Stimulated activated naive CD4-positive, alpha-beta T cell (primary cell): ENCODE measurements at places on chromosomes 2 and 18.

DNA sequence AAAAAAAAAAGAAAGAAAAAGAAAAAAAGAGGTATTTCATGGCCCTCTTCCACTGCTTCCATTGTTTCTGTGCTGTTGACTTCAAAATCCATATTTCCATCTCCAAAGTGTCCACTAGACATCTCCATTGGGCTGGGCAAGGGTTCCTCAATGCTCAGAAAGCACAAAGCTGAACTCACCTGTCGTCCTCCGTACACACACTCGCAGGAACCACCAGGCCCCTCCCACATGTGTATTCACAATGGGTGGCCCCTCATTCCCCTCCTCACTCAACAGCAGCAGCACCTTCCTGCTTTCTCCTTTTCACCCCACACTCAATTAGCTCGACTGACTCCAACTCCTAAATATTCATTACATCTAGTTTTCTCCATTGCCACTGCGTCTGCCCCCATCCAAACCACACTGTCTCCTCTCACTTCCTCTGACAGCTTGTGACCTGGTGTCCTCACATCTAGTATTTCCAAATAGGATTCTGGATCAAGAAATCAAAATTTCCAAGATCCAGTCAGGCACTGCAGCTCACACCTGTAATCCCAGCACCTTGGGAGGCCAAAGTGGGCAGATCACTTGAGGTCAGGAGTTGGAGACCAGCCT lies 25.2 kb downstream of the OSBPL1A start:
- no peak for DNase-seq

DNA sequence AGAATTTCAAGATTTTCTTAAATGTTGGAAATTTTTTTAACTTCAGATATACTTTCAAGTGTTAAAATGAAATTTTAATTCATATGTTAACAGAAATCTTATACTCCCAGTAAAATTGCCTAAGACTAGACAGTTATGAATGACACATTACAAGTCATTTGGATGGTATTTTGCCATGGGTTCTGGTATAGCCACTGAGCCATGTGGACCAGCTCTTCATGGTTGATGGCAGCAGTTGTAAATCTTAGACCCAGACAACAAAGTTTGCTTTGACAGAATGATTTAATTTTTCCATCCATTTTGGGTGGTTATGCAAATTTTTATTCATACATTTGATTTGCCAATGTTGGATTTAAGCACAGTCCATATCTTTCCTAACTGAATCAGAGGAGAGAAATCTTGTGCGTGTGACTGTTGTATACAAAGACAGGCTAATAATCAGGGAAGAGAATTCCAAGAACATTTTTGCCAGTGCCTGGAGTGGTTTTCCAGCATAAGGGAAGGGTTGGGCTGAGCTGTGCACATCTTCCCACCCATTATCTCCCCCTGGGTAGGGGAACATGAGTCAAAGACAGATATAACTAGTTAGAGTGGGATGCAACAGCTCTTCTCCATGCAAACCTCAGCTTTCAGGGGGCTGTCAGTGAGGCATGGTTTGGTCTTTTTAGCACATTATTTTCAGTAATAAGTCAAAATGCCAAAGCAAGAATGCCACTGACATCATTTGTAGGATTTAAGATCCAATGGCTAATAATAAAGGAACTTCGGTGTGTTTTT lies 28.1 kb upstream of the INPP4A start:
- DNase-seq = no peak

- DNase-seq = no peak
These were observed 2.5 kb downstream of the PXDN start for GRCh38 chr2:1741851-1742250.

DNA sequence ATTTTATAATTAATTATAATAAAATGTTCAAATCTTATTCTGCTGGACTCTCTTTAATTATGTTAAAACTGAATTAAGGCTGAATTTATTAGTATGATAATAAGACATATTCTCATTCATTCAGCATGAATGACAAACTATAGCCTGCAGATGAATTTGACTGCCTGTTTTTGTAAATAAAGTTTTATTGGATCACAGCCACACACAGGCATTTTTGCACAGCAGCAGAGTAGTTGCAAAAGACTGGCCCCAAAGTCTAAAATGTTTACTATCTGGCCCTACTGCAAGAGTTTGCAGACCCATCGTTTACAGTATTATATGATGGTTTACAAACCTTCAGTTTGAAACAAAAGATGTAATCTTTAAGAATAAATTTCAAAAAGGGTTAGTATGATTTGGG lies 58.6 kb downstream of the RMDN2 start:
- DNase-seq = no peak

GRCh38 chr18:10225300-10225699 lies 229.1 kb upstream of the APCDD1 start:
- DNase-seq = no peak

DNA sequence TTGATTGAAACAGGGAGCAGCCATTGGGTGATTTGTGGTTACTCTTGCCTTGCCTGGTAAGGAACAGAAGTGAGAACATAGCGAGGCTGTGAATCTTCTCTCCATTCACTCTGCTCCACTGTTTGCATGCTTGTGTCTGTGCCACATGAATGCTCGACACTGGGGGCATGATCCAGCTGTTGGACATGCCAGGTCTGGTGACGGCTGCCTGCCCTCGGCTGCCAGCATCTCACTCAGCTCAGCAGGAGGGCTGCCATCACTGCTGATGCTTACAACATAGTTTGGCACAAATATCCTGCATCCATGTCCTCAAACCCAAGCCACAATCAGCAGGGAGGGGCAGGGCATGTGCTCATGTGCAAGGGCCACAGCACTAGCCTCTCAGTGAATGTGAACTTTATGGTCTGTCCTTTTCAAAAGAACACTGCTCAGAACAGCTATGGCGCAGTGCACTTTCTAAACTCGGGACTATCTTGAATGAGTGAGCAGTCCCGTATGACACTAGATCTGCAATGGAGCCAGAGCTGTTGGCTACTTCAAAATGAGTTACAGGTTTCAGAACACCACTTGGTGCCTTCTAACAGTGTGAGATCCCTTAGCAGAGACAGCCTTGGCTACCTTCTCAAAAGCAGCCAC lies 126.3 kb downstream of the NRP2 start:
- DNase-seq = no peak

- DNase-seq = peak; percentile 23
These were observed 98.8 kb downstream of the TRABD2A start for GRCh38 chr2:84781942-84782716.

- DNase-seq = no peak
These were observed 69.3 kb downstream of the ALPK2 start for GRCh38 chr18:58559427-58560186.

DNA sequence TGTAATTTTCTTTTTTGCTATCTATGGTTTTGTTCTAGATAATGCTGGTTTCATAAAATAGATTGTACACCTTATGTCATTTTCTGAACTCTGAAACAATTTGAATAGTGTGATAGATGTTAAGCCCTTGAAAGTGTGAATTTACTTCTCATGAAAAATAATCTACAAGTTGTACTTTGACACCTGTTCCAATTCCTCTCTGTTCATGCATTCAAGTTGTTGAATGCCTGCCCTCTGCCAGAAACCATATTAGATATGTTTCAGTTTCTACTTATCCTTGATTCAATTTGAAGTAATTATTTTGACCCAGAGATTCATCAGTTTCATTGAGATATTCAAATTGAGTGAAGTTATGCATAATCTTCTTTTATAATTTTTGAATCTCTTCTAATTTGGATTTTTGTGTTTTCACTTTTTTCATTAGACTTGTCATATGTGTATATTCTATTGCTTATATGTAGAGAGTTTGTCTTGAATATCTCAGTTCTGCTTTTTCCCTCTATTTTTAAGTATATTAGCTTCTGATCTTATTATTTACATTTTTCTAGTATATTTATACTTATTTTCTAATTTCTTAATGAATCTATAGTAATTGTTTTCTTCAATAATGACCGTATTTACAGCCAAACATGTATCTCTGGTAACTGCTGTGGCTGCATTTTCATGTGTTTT lies 143.3 kb upstream of the TACR1 start:
- no peak for DNase-seq

DNA sequence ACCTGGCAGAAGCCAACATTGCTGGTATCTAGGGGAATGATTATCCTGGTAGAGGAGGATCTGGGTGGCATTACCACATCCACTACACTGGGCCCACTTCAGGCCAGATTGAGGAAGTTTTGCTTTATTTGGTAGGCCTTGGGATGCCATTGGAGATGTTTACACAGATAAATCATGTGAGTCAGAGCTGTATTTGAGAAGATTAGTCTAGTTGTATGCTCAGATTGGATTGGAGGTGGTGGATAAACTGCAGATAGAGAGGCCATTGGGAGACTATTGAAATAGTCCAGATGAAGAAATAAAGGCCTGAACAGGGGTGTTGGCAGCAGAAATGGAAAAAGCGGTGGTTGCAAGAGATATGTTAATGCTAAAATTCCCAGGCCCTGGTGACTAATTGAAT lies 81.5 kb downstream of the EFEMP1 start:
- no peak for DNase-seq

DNA sequence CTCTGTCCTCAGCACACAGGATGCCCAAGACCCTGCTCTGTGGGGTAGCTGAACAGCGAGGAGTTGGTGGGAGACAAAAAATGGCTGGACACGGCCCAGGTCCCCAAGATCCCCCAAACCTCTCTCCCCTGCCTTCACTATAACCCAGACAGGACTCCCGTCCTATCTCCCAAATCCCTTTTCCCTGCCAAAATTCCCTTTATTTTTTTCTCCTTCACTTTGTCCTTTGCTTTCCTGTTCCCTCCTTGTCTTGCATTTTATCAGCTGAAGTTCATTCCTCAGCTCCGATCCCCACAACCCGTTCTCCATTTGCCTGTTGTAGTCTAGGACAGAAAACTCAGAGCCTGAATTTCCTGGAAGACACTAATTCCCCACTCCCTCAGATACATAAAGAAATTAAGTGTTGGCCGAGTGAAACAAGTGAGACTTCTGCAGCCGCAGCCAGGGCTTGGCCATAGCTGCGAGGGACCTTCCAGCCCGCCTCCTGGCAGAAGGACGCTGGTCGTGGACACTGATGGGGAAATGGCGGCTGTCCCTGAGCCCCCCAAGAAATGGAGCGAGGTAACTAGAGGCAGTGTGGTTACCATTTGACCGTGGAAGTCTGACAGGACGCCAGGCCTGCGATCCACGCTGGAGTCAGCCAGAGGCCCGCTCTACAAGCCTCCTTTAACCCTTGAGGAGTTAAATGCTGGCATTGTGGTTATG lies 173.6 kb downstream of the BCL2 start:
- DNase-seq = no peak

- no peak for DNase-seq
These were observed 51.4 kb downstream of the SLC8A1 start for GRCh38 chr2:40400336-40400953.

DNA sequence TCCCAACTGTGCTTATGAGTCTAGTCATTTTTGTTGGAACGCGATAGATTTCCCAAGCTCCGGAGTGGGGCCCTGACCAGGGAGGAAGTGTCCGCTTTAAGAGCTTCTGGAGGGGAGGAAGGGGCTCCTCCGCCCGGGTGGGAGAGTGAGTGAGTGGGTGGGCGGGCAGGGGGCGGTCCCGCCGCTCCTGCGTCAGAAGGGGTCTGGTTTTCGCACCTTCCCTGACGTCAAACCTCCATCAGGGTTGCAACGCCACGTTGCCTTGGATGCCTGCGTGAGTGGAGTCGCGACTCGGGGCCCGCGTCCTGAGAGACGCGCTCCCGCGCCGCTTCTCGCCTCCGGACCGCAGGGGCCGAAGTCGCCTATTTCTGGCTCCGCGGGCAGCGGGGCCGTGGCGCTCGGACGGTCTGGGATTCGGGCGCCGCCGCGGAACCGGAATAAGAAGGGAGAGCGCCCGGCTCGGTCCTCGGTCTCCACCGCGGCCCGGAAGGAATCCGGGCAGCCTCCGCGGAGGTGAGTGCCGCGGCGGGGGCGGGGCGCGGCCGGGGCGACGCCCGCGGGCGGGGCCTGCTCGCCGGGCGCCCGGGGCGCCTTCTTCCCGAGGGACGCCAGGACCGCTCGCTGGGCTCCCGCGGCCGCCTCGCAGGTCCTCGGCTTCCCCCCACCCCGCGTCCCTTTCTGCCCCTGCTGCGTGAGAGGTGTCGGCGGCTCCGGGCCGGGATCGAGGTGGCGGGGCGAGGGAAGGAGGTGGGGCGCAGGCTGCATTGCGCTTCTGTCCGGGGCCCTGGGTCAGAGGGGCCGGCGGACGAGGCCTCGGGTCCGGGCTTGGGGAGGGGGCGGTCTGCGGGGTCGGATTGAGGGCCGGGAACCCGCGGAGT lies at the start of gene ZDBF2:
ZDBF2 (plus strand) TSS at position 230 of the 878 bp plus-strand sequence. CDS start 7,187 bp downstream, outside the sequence.
- DNase-seq = peak; percentile 46

- DNase-seq = no peak
These were observed 31.3 kb upstream of the LRATD1 start for GRCh38 chr2:14601156-14601770.

DNA sequence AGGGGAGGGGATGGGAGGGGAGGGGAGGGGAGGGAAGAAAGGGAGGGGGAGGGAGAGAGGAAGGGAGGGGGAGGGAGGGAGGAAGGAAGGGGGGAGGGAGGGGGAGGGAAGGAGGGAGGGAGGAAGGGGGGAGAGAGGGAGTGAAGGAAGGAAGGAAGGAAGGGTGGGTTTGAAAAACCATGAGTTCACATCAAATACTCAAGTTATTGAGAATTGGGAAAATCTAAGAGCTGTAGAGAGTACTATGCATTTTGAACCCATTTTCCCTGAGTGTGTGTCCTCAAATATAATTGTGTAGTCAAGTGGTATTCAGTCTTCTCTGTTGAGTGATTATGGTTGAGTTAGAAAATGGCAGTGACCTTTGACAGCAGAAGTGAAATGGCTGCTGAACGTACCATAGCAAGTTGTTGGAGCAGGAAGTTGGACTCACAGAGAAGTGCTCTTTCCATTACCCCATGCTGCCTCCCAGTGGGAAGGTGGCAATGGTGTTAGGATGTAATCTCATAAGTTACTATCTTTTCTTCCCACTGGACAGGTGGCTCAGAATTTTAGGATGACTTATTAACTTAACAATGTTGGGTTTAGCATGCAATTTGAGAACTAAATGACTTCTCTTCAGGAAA lies 214.6 kb downstream of the SETBP1 start:
- no peak for DNase-seq

GRCh38 chr2:27627963-27628766 lies 647 bp downstream of the CCDC121 start:
- DNase-seq = no peak

DNA sequence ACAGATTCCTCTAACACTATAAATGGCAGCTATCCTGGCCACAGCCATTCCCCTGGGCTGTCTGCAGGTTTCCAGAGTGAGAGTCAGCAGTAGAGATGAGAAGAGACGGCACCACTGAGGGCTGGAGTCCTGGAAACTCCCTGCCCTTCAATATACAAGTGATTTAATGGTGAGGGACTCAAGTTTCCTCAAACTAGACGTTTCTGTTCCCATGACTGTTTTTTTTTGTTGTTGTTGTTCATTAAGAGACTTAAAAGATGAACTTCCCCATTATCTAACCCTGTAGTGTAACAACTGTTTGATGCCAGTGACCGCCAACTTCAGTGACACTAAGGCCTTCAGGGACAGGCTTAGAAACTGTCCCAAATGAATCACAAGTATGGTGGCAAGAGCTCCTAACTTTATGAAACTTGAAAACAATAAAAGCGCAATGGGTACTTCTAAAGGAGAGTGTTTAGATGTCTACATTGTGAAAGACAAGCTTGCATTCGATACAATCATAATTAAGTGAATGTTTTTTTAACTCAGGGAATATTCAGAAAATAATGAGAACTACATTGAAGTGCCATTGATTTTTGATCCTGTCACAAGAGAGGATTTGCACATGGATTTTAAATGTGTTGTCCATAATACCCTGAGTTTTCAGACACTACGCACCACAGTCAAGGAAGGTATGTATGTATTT lies 34.0 kb downstream of the IL1R2 start:
- no peak for DNase-seq

GRCh38 chr18:58158008-58158407 lies 114.0 kb downstream of the NEDD4L start:
- DNase-seq = no peak
